ENCODE measurements at places on chromosomes 11 and 22.
A peak's percentile ranks its signal among the peaks of the same experiment; 100 is the strongest.

DNA sequence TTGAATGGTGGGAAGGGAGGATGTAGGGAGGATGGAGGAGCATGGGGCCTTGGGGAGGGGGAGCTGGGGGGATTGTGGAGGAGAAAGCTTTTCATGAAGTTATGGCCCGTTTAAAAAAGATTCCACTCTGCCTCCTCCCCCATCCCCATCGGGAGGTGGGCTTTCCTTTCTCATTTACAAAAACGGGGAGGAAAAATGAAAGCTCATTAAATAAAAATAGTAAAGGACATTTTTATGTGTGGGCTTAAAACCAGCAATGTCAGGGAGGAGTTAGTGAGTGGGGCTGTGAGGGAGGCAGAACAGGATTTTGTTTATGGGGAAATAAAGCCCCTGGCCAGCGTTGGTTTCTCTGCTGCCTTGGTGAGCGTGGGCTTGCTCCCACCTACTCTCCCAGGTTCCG is 83.2 kb downstream of the ZBTB16 start:
- no peak for DNase-seq

DNA sequence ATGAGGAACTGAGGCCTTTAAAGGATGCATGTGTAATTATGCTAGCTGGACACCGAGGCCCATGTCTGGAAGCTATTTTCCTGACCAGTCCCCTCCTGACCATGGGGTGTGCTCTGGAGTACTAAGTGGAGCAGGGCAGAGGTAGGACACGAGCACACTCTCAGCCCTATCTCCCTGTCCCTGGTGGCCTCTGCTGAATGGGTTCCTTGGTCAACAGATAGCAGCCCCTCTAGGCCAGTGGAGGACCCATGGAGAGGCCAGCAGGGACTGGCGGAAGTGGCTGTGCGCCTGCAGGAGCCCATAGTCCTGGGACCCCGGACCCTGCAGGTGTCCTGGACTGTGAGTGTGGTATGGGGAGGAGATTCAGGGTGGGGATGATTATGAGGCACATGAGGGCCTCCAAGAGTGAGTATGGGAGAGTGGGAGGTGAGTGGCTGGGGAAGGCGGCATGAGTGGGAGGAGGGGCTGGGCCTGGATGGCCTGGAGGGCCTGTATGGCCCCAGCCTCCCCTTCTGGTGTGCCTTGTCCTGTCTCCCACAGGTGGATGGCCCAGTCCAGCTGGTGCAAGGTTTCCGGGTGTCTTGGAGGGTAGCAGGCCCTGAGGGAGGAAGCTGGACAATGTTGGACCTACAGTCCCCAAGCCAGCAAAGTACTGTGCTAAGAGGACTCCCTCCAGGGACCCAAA is 9.5 kb downstream of the ROBO3 start:
- no peak for DNase-seq

GRCh38 chr22:27627901-27628300 is 173.7 kb downstream of the MN1 start:
- DNase-seq, result no peak

- DNase-seq, result no peak
These were observed 41.9 kb downstream of the MED15 start for GRCh38 chr22:20549232-20549841.

DNA sequence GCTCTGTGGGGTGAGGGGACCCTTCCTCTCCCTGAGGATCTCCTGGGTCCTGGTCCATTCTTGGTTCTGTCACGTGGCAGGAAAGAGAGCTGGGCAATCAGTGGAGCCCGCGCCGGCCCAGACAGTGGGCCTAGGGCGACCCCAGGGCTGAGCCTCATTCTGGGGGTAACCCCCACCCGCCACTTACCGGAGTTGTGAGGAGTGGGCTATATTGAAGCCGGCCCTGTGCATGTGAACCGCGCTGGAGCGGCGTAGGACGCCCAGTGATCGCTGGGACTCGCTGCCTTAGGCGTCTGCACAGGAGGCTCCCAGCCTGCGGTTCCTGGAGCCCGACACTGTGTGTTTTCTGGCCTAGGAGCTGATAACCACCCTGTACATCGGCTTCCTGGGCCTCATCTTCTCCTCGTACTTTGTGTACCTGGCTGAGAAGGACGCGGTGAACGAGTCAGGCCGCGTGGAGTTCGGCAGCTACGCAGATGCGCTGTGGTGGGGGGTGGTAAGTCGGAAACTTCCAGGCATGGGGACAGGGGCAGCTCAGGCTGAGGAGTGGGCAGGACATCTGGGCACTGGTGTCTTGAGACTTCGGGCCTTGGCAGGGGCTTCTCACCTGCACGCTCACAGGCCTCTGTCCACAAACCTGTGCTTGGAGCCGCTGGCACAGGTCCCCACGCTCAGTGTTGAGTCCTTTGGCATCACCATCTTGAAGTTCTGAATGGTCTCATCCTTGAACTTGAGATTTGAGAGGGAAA is 127.1 kb downstream of the KCNQ1OT1 start:
- no peak for DNase-seq

- no peak for DNase-seq
These were observed 133.7 kb upstream of the HSD17B12 start for GRCh38 chr11:43546561-43547429.

GRCh38 chr11:34013898-34014571 is 37.5 kb upstream of the CAPRIN1 start:
- no peak for DNase-seq

DNA sequence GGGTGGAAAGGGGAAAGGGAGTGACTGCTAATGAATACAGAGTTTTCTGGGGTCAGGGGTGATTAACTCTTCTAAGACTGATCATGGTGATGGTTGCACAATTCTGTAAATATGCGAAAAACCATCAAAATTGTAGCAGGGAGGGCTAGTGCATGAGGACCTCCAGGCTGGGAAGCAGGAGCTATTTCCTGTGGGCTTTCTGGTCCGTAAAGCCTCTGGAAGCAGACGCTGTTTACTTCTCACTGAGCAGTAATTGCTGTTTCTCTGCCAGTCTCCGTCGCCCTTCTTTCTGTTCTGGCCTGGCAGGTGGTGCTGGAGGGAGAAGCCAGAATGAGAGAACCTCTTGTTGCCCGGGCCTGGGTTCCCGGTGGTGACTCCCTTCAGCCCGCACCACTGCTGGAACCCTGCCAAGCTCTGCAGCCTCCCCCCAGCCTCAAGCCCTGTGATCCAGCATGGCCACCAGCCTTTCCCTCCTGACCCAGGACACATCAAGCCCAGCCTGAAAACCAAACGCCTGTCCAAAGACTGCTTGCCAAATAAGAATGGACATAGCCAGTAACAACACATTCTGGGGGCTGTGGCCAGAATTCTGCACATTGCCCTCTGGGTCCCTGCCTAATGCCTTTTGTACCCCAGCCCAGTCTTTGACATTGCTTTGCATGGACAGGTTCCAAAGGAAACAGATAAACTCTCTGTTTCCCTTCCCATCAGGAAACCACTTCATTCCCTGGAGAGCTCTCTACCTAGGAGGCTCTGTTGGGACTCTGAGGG is 201.0 kb upstream of the NAV2 start:
- DNase-seq, result no peak

GRCh38 chr11:2653930-2654739 is 45.7 kb downstream of the KCNQ1OT1 start:
- DNase-seq, result no peak

GRCh38 chr22:48843640-48844039 is 984.0 kb downstream of the BRD1 start:
- DNase-seq, result no peak

- no peak for DNase-seq
These were observed 1.4 kb upstream of the DHCR7 start for GRCh38 chr11:71449596-71449995.

DNA sequence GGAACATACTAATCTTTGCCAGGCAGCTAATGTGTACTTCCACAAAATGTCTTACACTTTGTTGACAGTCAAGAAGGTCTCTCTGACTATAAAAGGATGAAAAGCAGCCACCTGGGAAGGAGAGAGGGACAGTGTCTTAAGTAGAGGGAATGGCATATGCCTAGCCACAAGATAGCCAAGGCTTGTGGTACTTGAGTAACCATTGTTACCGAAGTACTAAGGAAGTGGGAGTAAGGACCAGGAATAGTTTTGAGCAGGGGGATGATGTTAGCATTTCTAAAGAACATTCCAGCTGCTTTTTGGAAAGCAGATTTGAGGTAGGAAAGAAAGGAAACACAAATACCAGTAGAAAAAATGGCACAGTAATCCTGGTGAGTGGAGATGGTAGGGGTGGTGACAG is 3.4 kb downstream of the TMEM126A start:
- no peak for DNase-seq

DNA sequence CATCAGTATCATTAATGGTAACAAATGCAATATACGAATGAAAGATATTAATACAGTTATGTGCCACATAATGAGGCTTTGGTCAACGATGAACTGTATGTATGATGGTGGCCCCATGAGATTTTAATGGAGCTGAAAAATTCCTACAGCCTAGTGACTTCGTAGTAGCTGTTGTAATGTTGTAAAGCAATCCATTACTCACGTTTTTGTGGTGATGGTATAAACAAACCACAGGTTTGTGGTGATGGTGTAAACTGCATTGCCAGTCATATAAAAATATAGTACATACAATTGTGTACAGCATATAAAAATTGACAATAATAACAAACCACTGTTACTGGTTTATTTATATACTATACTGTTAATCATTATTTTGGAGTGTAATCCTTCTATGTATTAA is 27.4 kb upstream of the GRIA4 start:
- no peak for DNase-seq

DNA sequence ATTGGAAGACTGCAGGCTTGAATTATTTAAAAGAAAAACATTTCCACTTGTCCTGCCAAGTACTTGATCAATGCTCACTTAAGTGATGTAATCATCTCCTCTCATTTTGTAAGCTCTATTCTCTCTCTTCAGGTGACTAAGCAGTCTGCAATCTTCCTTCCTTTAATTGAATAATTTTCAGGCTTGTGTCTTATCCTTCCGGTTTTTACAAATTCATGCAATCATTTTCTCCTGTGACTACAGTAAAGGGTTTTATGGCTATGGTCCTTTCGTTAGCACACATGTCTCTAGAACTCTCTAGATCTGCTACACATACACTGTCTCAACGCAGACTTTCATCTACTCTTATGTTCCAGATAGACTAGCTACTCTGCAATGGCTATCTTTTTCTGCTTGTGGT is 12.6 kb upstream of the UPB1 start:
- peak; percentile 34 for DNase-seq

DNA sequence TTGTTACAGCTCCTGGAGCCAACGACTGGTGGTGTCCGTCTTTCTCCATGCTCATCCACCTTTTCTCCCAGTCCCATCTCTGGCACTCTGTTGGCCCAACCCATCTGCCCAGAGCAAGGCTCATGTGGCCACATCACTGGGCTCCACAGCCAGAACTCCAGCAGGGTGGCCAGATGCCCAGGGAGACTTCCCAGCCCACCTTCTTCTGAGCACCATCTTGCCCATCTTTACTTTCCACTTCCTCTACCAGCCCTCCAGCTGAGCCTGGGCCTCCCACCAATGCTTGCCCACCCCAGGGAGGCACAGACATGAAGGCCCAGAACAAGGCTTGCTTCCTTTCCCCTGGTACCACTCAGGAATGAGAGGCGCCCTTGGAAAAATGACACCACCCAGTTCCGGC is 116.8 kb downstream of the BUD13 start:
- DNase-seq, result no peak

GRCh38 chr11:116715383-116715782 is 57.4 kb downstream of the BUD13 start:
- DNase-seq, result no peak

DNA sequence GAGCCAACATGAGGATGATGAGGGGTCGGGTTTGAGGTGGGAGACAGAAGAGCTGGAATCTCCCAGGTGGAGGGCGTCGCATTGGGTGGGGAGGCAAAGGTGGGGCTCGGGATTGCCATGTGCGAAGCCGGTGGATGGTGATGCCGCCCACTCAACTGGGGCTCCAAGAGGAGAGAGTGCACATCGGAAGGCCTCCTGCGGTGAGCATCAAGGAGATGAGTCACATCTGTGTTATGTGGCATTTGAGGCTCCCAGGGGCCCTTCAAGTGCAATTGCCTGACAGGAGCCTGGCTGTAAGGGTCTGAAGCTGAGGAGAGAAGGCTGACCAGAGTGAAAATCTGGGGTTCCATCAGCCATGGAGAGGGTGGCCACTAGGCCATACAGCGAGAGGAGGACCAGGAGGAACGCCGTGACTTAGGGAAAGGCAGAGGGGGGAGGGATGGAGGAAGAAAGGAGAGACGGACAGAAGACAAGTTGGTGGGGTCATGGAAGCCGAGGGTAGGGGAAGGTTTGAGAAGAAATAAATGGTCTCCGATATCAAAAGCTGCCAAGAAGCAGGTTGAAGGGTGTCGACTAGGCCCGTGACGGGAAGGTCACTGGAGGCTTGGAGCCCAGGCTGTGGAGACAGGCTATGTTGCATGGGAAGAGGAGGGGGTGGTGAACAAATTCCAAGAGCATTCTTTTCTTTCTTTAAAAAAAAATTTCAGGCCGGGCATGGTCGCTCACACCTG is 21.3 kb downstream of the RASD2 start:
- peak; percentile 63 for DNase-seq

- DNase-seq, result no peak
These were observed 103.3 kb downstream of the PDE3B start for GRCh38 chr11:14746857-14747395.

DNA sequence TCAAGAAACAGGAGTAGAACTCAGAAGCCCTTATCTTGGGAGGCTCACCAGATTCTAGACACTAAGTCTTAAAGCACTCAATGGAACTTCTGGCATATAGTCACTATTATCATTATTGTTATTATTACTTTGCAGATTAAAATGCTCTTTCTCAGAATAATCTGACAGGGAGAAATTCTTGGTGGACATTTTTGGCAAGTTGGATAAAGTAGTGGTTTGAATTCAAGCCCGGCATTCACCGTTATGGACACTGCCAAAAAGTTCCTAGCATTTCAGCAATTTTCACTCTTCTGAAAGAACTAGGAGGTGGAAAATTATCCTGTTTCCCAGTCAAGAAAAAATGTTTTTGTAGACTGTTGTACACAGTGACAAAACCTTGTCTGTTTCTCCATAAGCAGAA is 179.6 kb upstream of the ISX start:
- no peak for DNase-seq

DNA sequence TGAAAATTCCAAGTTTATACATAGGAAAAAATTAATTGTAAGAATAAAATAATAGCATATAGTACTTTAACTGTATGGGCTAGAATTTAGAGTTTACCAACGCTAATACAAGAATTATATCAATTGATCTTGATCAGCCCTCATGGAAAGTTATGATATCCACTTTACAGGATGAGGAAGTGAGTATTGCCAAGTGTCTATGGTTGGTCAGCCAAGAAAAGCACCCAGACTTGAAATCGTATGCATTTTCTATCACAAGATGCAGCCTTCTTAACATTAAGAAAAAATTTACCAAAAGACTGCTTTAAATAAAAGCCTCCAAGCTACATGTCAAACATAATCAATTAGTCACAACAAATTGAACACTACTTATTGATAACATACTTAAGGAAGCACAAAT is 53.0 kb downstream of the DDI1 start:
- DNase-seq, result no peak

GRCh38 chr11:95365348-95365747 is 134.3 kb upstream of the SESN3 start:
- DNase-seq, result no peak

DNA sequence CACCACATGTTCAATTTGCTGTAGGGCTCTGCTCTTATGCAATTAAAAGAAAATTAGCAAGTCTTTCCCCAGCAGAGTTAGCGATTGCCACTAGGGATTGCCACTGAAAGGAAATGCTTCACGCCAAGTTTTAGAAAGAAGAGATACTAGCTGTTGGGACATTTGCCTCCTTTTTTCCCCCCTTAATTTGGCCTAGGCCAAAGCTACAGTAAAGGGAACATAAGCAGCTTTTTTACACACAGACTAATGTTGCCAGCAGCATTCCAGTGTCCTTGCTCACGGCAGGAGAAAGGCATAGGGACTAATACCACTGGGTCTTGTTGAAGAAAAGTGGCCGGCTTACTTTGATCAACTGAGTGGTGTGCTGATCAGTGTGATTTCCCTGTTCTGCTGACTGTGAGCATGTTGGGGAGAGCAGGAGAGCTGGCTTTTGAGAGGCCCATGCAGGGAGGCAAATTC is 71.2 kb downstream of the PHF21A start:
- peak; percentile 83 for DNase-seq

All from non-pigmented ciliary epithelial cell (primary cell).